NCI-H524 (cell line): ENCODE measurements at places on chromosomes 16 and 17.

DNA sequence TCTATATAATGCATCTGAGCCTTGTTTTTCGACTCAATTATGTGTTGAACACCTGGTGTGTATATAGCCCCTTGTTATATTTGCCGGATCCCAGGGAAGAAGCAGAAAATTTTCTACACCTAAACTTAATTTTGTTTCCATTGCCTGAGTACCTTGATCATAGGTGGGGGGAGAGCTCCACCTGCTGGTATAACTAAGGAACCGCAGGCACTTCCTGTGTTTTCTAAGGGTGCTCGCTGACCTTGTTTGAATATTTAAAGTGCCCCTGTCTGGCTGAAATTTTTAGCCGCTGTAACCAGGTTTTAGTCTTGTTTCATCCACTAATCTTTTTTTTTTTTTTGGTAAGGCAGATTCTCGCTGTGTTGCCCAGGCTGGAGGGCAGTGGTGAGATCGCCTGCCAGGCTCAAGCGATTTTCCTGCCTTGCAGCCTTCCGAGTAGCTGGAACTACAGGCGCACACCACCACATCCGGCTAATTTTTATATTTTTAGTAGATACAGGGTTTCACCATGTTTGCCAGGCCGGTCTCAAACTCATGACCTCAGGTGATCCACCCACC is 6.5 kb upstream of the NUBP1 start:
- DNase-seq, result peak; percentile 52

DNA sequence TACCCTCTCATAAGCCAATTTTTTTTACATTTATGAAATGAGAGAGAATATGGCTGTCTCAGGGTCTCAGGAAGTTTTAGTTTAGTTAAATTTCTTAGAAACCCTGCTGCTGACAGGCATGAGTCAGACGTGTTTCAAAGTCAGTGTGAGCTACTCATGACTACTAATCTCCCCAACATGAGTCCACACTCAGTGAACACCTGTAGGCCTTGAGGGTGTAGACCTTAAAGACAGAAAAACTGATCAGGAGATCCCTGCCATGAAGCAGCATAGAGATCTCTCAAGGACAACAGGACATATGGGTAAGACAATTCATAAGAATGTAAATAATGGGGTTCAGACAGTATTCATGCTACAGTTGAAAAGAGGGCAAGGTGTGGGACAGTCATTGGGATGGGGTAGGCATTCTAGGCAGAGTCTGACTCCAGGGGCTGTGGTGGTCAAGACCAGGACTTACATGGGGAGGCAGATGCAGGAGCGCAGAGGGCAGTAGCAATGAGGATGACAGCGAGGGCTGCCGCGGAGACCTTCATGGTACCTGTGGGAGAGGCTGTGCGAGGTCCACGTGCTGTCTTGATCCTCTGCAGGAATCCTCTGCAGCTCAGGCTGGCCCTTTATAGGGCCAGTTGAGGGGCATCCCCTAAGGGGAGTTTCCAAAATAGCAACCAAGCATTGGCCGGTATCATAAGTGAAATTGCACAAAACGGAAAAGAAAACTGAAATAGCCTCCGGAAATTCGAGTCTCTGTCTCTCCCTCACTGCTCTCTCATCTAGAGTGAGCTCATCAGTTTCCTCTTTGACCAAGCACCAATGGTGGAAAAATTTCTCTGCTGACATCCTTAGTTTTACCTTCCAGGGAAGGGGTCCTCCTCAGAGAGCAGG is at the start of gene CCL5:
Gene CCL5 (minus strand): TSS at position 588 of the 882 bp plus-strand sequence.
- DNase-seq, result no peak

DNA sequence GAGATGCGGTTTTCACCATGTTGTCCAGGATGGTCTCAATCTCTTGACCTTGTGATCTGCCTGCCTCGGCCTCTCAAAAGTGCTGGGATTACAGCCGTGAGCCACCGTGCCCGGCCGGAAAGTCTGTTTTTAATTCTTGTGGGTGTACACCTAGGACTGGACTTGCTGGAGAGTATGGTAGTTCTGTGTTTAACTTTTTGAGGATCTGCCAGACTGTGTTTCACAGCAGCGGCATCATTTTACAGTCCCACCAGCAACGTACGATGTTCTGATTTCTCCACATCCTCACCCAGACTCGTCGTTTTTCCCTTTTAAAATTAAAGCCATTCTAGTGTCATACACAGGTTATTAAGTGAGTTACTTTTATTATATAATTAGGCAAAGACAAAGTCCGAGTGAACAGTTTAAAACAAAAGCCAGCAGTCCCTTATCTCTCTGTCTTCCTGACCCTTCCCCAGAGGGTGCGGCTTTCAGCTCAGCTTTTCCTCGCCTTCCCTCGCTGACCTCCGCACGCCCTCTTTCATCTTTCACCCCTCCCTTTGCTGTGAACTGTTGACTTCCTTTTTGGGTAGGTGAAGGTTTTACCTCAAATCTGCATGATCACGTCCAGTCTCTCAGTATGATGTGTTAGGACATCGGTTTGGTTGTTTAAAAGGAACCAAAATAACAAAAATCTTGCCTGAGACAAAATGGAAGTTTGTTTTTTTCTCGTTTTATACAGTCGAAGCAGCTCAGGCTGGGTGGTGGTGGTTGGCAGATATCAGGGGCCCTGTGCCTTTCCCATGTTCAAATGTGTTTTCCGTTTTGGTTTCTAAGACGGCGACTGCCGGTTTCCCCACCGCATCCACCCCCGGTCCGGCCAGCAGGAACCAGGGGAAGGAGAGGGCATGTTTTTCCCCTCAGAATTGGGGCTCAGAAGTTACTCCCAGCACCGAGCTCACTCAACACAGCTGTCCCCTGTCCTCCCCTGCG is 18.0 kb downstream of the FAM234A start:
- no peak for DNase-seq

GRCh38 chr17:78291944-78292910 is 60.8 kb downstream of the TMEM235 start:
- DNase-seq, result no peak

GRCh38 chr16:82282662-82283061 is 112.6 kb upstream of the MPHOSPH6 start:
- DNase-seq, result no peak

DNA sequence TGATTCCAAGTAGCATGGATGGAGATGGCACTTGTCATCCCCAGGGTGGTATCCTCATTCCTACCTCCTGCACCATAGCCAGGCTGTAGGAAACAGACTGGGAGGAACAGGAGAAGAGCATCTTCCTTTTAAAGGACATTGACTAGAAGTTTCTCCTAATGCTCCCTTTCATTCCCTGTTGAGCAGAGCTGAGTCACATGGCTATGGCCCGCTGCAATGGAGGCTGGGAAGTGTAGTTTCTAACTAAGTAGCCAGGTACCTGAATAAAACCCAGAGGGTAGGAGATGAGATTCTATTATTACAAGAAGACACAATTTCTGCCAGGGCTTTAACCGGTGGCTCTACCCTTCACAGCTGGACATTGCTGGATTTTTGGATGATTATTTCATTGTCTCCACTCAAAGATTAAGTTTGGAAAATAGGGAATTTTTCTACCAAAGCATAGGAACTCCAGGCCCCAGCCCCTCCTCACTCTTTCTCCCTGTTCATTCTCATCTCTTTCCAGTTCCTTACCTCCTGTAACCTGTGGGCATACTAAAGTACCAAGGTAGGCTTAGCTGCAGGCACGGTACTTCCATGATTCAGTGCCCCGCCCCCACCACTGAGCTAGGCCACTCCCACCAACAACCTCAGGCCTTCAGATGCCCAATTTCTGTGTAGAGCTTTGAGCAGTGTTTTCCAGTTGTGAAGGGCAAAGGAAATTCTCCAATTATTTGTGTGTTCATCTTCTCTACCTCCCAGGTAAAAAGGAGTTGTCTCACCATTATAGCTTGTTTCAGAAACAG is 378.3 kb downstream of the CDH13 start:
- DNase-seq, result no peak

GRCh38 chr17:17305281-17305801 is 2.2 kb downstream of the NT5M start:
- DNase-seq, result peak; percentile 71

GRCh38 chr17:45355087-45355486 is 38.3 kb upstream of the MAP3K14 start:
- DNase-seq, result no peak

DNA sequence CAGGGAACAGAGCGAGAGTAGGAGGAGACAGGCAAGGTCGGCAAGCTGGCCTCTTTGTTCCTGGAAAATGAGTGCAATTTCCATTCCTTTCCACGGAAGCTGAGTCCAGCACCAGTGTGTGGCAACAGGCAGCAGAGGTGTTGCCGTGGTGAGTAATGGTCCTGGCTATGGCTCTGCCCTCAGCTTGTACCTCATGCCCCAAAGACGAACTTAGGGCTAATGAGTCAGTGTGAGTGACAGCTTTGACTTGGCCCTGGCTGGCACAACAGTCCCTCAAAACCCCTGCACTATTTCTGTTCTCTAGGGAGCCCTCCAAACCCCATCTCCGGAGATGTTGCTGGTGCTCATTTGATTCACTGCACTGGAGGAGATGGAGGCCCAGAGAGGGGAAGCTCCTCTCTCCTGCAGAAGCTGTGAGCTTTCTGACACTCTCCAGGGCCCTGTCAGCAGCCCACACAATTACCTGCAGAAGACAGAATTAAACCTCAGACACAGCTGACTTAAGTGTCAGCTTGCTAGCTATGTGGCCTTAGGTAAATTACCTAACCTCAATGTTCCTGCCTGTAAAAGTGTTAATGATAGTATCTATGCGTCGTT is 129.9 kb downstream of the TMEM132E start:
- no peak for DNase-seq

- no peak for DNase-seq
These were observed 17.5 kb upstream of the TNFRSF13B start for GRCh38 chr17:16989230-16989952.

- DNase-seq, result no peak
These were observed 255.2 kb downstream of the SLC39A11 start for GRCh38 chr17:72837335-72837734.

GRCh38 chr16:3716831-3717234 is 491 bp downstream of the TRAP1 start:
- DNase-seq, result peak; percentile 48
